ENCODE measurements at places on chromosomes 2 and 18.

DNA sequence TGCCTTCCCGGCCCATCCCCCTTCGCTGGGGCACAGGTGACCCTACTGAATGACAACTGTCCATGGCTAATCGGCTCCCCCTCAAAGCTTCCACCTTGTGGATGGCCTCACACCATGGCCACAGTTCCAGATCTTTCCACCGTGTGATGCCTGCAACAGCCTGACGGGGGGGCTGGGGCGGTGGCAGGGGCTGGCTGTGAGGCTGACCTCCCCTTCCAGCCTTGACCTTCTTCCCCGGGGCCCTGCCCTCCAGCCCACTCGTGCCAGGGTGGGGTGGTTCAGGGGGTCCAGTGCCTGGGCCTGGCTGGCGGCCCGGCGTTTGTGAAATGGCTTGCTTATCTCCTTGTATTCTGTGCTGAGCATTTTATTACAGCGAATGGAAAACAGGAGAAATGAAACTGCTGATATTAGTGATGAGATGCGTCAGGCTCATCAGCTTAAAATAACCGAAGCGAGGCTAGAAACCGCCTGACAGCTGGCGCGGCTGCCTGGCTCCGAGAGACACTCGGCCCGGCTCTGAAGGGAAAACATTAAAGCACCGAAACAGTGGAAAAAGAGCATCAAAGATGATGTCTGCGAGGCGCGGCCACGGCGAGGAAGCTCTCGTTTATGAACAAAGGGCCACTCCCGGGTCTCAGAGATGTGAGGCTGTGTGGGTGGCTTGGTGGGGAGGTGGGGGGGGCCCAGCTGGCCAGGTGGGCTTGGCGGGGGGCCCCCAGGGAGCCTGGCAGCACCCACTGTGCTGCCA, 916 bp upstream of the PDCD1 start:
- DNase-seq: peak; percentile 40

DNA sequence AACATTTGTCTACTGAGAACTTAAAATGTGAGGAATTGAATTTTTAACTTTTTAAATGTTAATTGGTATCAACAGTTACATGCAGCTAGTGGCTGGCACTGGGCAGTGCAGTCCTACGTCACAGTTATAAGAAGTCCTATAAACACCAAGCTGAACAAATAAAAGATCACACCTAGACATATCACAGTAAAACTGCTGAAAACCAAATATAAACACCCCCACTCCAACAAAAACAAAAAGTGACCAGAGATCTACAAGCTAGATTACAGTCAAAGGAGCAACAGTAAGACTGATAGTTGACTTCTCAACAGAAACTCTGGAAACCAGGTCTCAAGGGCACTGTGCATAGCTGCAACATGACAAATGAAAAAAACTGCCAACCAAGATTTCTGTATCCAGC, 19.4 kb downstream of the TLK1 start:
- DNase-seq: no peak

- DNase-seq: peak; percentile 69
Observed at GRCh38 chr18:23805898-23806297, 116.6 kb downstream of the LAMA3 start.

- no peak for DNase-seq
Observed at GRCh38 chr2:170313992-170314348, 136.0 kb downstream of the MYO3B start.

DNA sequence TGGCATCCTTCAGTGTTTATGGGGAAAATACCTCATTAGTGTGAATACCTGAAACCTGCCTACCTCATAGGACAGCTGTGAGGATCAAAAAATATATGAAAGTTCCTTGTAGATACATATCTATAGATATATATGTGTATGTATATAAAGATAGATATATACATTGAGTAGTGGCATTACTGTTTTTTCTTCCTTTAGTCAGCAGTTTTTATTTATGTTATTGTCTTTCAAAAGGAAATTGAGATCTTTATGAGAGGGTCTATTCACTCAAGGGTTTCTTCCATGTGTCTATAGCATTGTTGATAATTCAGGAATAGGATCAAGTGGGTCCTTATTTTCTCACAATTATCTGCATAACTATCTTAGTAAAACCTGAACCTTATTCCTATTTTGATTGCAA, 6.6 kb downstream of the RMP24 start:
- no peak for DNase-seq

GRCh38 chr2:204250692-204251091, 294.6 kb upstream of the PARD3B start:
- no peak for DNase-seq

- no peak for DNase-seq
Observed at GRCh38 chr18:62199629-62200028, 12.6 kb downstream of the RELCH start.

DNA sequence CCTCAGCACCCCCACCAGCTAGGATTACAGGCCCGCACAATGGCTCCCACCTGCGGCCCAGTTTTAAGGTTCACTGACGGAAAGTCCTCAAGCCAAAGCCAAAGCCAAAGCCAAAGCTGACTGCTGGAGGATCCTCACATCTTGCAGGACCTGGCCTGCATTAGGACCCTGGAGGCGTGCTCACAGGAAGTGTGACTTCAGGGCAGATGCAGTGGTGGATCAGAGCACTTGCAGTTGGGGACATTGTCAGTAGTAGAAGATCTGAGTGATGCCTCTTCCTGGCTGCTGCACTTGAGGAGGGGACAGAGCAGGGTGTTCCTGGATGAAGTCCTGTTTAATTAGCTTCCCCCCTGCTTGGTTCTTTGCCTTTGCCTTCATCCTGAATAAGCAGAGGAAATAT, 69.0 kb upstream of the ALPP start:
- no peak for DNase-seq

GRCh38 chr2:235511187-235511661, 17.4 kb downstream of the AGAP1 start:
- peak; percentile 68 for DNase-seq

GRCh38 chr2:98240786-98241398, 105.4 kb upstream of the CNGA3 start:
- no peak for DNase-seq

GRCh38 chr2:98768384-98769113, 37.6 kb upstream of the MGAT4A start:
- peak; percentile 28 for DNase-seq

- DNase-seq: no peak
Observed at GRCh38 chr18:41756141-41756540, 198.9 kb upstream of the PIK3C3 start.

DNA sequence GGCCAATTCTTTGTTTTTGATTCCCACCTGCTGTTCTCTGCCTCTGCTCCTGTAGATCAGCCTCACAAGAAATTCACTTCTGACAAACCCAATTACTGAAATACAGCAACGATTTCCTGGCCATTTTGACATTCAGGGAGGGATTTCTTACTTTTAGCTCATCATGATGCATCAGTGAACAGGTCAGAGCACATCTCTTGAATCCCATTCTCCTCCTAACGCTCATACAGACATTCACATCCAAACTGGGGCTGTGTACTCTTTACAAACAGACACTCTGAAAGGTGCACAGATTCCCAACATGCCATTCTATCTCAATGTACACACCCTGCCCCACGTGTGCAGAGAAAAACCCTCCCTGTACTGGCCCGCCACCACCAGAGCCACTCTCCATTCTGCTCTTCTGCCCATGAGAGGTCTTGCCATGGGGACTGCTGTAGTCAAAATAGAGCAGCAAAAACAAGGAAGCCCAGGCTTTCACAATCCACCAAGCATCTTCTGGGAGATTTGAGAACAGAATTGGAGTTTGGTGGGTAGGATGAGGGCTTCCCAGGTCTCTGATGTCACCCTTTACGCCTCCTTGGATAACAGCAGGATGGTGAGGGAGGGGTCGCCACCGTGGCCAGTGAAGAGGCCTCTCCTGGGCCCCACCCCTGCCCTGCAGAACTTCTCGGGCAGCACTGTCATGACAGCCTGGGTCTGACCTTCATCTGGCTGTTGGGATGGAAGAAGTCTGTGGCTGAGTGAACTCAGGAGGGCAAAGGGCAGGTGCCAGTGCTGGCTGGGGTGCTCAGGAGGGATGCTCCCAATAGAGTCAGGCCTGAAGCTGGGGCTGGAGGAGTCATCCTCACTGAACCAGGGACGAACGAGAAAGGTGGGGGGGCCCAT, 41.9 kb upstream of the ZFP36L2 start:
- DNase-seq: no peak

DNA sequence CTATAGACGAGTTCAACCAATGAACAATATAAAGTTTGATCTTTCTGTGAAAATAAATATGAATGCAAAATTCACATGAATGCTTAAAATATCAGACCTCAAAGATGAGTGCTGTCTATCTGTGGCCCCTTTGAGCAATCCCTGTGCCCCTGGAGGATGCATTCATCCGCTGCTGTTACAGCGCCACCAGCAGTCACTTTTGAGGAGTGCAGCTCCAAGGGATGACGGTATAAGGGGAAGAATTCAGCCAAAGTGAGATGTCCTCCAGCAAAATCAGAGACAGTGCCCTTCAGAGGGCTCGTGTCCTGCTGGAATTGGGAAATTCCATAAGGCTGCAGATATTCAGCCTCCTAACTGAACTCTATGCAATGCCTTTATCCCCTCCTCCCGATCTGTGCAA, 12.0 kb upstream of the CHRNA1 start:
- DNase-seq: no peak

GRCh38 chr2:28046921-28047320, 156.4 kb downstream of the BABAM2 start:
- DNase-seq: no peak

- no peak for DNase-seq
Observed at GRCh38 chr2:101733257-101733993, 35.9 kb downstream of the MAP4K4 start.

DNA sequence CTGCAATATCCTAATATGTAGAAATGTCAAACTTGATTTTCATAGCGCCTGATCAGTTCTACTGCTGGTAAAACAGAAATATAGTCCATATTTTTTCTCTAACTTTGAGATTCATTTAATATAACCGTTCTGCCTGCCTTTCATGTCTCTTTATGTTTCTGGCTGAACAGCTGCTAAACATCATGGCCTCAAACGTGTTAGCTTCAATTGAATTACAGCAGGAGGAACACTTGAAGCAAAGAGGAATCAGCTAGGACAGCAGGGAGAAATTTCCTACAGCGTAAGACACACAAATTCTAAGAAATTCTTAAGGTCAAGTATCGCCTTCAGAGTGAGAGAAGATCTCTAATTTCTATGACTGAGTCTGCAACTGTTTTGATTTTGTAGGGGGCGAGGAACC, 433.2 kb downstream of the FBXO15 start:
- no peak for DNase-seq

- no peak for DNase-seq
Observed at GRCh38 chr18:4789506-4789905, 334.4 kb upstream of the DLGAP1 start.

DNA sequence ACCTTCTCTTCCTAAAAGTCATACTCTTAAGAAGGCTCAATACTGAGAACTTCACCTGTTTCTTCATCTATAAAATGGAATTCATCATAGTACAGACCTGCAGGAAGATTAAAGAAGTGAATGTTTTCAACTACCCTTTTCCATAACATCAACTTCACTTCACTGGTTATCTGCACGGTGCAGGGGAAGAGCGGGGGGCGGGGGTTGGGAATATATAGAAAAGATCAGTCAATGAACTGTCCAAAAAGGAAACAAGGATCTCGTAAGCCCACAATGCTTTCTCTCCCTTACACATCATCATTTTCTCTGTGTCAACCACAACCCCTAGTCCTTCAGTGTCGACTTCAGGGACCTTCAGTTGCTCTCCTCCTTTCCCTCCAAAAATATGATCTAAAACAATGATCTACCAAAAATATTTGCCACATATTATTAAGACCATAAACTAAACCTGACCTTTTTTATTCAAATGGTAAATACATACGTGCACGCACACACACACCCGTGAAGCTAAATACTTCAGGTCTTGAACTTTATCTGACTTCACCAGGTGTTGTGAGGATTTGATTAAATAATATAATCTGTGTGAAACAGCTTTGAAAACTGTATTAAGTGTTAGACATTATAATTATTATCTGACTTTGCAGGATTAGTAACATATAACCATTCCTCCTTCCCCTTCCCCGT, 4.9 kb downstream of the MBOAT2 start:
- no peak for DNase-seq

DNA sequence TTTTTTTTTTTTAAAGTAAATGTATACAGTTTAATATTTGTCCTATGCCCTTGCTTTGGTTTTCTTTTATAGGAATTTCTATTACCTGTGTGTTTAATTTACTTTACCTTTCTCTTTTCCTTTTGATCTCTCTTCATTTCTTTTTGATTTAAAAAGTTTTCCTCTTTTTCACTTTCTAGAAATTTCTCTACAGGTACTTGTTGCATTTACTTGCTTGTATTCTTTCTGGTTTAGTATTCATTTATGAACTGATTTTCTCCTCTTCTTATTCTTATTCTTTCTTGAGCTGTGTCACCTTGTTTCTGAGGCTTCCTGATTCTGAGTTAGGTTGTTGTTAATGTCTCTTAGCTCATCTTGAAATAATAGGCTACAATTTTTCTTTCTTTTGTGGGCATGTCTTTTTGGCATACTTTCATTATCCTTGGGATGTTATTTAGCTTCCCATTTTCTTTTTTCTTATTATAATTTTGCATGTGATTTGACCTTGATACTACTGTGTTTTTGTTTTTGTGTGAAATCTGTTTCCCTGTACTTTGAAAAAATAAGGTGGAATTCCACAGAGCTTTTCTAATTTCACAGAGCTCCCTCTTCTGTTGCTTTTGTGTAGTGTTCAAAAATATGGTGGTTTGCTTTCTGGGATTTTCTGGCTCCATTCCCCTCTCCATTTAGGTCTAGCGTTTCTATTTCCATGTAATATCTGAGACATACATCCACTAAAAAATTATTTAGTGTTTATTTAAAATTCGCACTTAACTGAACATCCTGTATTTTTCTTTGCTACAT, 25.5 kb upstream of the ALMS1 start:
- peak; percentile 12 for DNase-seq

- DNase-seq: no peak
Observed at GRCh38 chr2:236117861-236118269, 50.3 kb downstream of the GBX2 start.

- no peak for DNase-seq
Observed at GRCh38 chr2:68748568-68748967, 14.0 kb downstream of the ARHGAP25 start.

GRCh38 chr2:31125918-31126695, 12.1 kb downstream of the GALNT14 start:
- no peak for DNase-seq

DNA sequence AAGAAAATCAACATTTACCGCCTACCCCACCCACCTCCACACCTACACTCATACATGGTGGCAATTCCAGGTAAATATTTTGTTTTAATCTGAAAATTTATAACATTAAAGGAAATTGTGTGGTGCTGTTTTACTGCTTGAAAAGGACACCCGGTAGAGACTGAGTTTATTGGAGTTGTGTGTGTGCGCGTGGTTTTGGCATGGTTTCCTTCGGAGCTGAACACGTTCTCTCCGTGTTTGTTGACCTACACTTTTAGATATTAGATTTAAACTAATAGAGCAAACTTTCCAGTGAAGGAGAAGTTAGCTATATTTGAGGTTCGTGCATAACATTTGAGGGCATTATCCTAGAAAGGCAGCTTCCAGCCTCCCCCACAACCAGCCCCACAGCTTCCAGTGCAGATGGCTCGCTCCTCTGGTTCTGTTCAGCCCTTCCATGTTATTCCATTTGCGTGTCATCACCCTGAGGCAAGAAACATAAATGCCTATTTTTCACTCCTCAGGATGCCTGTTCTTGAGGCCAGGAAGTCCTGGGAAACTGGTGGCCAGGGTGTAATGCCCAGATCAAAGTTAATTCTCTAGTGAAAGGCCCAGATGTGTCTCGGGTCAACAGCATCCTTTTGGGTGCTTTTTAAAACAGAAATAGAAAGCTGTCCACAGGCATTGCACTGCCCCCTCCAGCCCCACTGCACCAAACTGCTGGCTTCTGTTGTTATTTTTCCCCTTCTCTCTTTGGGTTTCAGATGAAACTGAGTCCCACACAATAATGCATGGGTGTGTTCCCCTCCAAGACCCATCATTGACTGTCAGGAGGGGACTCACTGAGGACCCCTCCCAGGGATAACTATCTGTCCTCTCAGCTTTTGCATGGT, 190.2 kb downstream of the SETBP1 start:
- no peak for DNase-seq

Measured in fibroblast of pulmonary artery (primary cell).